M059J (cell line): ENCODE measurements at places on chromosomes 2 and 18.
A peak's percentile ranks its signal among the peaks of the same experiment; 100 is the strongest.

GRCh38 chr2:32277363-32277673 lies 386 bp upstream of the YIPF4 start:
- no peak for DNase-seq

GRCh38 chr2:110702514-110703380 lies 24.9 kb upstream of the BUB1 start:
- DNase-seq: no peak

GRCh38 chr2:157747280-157747679 lies 118.6 kb upstream of the ACVR1C start:
- no peak for DNase-seq

GRCh38 chr2:150549381-150549780 lies 61.9 kb upstream of the RND3 start:
- DNase-seq: no peak

DNA sequence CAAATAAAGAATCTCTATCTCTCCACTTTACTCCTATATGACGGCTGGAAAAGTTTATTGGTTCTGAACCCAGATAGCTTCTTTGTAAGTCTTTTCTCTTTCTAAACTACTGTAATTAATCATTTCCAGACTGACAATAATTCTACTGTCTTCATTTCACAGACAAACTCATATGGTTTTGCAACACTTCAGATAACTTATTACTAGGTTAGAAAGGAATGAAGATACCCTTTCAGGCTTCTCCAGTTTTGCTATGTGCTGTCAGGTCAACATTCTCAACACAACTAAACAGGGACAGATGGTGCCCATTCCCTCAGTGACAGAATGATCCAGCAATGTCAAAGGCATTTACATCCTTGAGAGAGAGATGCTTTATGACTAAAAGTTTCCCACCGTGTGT lies 198.5 kb upstream of the ITGA4 start:
- DNase-seq: peak; percentile 67

DNA sequence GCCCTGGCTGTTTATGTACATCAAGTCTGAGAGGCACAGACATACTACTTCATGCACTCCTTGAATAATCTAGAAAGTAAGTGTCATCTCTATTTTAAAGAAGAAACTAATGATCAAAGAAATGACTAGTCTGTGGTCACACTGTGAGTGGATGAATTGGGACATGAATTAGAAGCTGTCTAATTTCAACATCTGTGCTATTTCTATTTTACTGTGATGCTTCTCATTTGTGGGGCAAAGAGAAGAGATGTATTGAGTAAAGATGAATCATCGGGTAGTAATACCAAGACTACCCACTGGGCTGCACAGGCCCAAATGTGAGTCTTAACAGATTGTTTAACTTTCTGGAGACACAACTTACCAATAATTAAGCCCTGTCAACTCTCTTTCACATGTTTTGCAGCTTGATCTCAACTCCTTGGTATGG lies 42.4 kb upstream of the MTIF2 start:
- DNase-seq: peak; percentile 38

GRCh38 chr18:53907921-53908320 lies 316.5 kb downstream of the MBD2 start:
- no peak for DNase-seq

DNA sequence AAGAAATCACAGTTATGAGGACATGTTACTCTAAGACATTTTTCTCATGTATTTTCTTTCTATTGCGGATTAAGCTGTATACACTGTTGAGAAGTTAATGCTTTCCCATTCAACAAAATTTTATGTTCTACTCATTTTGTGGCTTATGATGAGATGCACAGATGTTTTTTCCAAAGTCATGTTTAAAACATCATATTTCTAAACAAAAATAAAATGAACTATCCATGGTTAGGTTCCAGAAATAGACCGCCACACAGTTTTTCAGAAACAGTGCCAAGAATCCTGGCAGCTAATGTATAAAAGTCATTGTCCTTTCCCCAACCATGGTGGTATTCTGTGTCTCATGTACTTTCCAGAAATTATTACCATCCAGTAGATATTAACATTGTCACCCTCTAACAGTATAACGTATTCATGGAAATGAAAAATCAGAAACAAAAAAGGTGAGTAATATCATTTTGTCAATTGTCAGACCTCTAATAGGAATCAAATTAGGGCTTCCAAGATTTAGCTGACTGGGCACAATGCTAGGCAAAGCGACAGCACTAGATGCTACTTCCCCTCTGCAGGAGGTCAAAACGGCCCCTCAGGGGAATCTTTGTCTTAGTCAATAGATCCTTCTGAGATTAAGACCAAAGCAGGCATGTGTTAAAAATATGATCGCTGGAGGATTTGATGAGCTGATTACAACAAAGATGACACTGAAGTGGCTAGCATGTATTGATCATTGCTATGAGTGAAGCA lies 54.4 kb upstream of the ZNF397 start:
- no peak for DNase-seq

- no peak for DNase-seq
Observed at GRCh38 chr18:50232419-50232818, 33.9 kb downstream of the CFAP53 start.

- DNase-seq: no peak
Observed at GRCh38 chr2:227219312-227220105, 55.1 kb downstream of the COL4A3 start.

DNA sequence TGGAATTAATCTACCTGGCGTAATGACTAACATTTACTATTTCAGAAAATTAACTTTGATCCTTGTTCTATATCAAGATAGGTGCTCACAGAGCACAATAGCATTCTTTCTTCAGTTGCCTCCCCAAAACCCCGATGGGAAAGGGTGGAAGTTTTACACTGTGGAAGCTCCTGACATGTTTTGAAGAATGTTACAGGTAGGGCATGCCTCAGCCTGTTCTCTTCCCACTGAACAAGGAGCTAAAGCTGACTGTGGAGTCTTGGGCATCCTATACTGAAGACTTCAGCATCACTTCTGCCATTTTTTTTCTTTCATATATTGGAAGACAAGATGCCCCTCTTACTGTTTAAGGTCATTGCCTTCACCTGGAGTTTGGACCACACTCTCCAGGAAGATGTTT lies 211.2 kb downstream of the SPP2 start:
- DNase-seq: no peak

GRCh38 chr2:67799886-67800285 lies 262.9 kb downstream of the C1D start:
- DNase-seq: no peak

DNA sequence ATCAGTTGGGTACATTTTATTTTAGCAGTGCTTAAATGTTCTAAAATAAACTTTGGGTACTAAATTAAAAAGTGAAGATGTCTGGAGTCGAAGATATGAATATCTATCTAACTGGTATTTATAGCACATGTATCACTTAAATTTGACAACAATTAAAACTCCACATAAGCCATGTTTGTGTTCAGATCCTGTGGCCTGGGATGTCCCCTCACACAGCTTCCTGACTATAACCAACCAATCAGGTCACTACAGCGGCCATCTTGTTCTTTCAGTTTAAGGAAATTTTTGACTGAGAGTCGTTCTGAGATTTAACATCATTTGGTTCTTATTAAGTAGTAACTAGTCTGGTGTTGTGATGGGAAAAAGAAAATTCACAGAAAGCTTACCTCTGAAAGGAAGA lies 170.7 kb upstream of the NRP2 start:
- DNase-seq: peak; percentile 15

DNA sequence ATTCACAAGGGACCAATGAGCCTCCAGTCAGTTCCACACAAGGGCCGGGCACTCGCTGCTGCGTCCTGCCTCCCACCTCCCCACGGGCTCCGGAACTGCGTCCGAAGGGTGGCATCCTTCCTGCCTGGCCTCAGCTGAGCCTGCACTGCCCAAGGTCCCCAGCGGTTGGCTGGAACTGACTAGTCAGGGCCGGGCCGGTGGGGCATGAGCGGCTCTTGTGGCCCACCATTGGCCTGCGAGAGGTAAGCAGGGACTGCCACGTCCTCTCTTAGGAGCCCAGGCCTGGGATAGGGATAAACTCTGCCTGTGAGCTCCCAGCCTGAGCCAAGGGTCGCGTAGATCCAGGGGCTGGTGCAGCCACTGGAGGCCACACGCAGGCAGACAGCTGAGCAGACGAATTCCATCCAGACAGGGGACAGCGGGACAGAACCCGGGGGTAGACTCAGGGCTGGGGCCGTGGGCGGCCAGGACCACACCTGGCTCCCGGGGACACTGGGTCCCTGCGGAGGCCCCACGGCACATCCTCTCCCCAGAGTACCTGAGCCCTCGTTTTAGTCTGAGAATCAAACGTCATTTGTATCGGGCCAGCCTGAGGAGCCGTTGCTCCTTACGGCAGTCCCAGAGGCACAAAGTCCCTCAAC lies 148.4 kb downstream of the ZNF516 start:
- no peak for DNase-seq

DNA sequence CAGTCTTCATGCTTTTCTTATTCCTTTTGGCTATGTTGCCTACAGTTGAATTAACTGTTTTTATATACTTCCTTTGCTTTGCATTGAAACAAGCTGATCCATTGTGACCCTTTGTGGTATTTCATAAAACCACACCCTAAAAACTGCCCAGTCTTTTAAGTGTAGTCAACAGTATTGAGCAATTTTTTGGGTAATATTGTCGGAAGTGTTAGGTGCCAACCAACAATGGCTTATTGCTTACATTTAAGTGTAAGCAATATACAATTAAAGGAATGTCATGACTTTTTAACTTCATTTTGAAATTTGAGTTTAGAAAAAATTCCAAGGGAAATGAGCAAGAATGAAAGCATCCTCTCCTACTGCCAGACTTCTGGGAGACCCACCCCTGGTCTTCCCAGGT lies 174.1 kb downstream of the NEDD4L start:
- DNase-seq: peak; percentile 55

GRCh38 chr2:158407031-158407430 lies 49.5 kb downstream of the CCDC148 start:
- DNase-seq: no peak

- peak; percentile 1 for DNase-seq
Observed at GRCh38 chr2:58669998-58670397, 428.9 kb upstream of the FANCL start.

- peak; percentile 20 for DNase-seq
Observed at GRCh38 chr2:142598846-142599245, 278.6 kb upstream of the KYNU start.

DNA sequence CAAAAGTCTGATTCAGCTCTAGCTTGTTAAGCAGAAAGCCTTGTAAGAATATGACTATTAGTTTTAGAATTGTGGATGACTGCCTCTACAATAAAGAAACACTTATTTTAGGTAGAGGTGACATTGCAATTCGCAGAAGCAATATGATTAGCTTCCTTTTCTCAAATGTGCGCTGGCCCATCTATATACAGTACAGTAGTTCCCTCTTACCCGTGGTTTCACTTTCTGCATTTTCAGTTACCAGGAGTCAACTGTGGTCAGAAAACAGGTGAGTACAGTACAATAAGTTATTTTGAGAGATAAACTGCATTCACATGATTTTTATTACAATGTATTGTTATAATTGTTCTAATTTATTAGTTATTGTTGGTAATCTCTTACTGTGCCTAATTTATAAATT lies 405.1 kb downstream of the GPD2 start:
- no peak for DNase-seq

DNA sequence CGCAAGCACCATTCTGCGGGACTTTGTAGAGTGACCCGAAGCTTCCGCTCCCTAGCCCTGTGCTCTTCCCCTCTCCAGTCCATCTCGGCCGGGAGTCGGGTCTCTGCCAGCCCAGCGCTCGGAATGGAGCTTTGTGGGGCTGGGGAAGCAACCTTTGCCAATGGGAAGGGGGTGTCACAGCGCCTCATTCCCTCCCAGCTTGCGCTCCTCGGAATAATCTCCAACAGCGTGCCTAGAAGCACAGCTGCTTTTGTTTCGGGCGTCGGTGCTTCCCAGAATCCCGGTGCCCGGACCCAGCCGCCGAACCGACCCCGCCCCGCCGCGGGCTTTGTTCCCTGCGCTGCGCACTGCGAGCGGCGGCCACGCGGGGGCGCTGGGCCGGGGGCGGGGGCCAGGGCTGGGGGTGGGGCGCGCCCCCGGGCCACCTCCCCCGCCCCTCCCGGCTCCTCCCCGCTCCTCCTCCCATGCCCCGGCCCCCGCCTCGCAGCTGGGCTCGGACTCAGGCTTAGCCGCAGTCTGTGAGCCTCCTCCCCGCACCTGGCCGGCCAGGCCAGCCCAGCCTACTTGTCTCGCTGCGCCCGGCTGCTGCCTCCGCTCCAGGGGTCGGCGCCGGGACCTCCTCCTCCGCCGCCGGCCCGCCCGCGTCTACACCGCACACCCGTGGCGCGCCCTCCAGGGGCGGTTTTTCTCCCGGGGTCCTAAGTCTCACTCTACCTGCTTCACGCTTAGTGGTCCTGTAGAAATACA lies 77.7 kb upstream of the SMAD2 start:
- peak; percentile 70 for DNase-seq

DNA sequence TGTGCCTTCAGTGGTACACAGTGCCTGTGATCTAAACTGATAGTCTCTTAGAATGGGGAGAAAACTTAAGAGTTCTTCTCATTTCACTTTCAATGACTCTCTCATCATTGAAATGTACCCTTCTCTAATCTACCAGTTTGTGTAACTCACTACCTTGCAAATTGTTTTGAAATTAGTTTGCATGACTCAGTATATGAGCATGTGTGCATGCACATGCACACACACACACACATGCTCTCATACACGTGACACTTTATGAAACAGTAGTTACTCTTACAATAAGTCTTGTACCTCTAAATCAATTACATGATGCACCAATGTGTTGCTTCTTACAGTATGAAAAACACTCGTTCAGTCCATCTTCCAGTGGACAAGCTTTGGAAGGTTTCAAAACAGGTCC lies 10.6 kb downstream of the LYPD6B start:
- DNase-seq: peak; percentile 56

DNA sequence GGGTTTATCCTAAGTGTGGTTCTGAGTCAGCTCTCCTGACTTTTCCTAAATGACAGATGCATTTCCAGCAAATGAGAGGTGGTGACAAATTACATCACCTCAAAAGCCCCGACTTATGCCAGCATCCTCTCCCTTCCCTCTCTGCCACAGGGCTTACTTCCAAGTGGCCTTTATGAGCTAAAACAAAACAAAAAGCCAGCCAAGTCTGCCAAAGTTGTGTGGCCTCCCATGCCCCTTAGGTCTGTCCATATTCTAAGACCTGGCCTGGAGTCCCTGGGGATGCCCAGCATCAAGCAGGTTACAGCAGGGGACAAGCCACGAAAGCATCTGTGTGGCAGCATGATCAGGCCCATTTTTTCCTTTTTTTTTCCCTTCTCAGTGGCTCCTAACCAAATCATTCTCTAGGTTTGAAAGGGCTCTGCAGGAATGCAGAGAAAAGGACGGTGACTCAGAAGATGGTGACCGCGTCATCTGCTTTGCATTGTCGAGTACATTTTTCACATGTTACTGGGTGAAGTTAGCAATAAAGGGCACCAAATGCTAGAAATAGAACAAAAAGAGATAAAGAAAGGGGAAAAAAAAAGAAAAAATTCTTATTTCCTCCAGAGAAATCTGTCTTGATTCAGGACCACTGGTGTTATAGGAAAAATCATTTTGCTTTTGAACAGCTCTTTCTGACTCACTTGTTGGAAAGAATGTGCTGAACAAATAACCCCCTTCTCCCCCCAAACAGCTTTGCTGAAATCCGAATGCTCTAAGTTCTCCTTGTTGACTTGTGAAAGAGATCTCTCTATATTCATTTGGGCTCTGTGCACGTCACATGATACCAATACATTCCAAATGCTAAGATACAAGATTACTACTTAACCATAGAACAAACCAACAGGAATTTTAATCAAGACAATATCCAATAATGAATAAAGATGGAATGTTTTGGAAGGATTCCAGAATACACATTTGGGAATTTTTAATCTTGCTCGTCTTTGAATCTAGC lies 178.7 kb downstream of the EN1 start:
- DNase-seq: peak; percentile 94
